ENCODE measurements at places on chromosomes 6 and 20.

DNA sequence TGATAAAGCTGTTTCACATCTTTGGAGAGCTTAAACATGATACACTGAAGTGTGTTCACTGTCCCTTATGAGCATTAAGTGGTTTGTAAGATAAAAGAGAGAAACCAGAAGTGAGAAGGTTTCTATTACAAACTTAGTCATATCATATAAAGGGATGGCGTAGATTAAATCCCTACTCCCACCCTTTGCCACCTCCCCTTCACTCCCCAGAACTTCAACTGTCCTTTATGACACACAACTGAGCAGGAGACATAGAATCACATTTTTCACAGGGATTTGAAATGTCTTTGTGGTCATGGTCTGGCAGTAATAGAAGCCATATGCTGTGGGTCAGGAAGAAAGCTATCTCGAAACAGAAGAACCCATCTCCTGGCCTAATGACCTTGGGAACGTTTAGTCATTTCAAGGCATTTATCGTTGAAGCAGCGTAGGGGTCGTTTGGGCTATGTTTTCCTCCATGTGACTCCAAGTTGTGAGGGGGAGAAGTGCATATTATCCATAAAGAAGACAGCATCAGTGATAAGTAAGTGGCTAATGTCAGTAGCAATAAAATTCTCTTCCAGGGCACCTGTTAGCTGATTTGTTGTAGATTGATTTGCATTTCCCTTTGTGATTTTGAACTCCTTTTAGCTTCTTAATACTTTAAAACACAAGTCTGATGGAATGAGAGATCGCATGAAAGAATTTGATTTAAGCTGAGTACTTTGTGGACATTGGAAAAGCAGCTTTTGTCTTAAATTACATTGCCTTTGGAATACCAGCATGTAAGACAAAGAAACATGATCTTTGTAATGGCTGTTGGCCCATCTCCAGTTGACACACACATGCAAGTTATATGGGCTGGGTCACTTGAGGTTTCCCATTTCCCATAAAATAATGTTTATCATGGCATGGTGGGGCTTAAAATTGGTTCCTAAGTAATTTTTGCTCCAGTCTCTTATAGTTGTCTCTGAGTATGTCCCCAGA lies 501.5 kb upstream of the FLRT3 start:
- no peak for DNase-seq

- DNase-seq: no peak
Observed at GRCh38 chr6:56683882-56684281, 41.2 kb upstream of the DST start.

- no peak for DNase-seq
Observed at GRCh38 chr6:43981363-43981990, 145.8 kb downstream of the MRPL14 start.

DNA sequence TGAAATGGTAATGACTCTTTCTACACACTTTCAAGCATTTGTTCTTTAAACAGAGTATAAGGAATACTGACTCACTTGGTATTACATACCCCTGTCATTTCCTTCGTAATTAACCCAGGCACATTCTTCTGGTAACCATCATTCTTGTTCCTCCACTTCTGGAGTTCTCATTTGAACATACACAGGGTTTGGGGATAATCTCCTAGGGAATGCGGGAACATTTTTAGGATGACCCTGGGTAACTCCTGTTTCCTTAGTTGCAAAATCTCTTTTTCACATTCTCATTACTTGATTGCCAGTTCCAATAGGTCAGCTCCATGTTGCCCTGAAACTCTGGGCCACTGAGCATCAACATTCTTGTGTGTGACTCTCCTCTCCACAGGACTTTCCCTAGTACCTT lies 51.5 kb upstream of the E2F3 start:
- no peak for DNase-seq

DNA sequence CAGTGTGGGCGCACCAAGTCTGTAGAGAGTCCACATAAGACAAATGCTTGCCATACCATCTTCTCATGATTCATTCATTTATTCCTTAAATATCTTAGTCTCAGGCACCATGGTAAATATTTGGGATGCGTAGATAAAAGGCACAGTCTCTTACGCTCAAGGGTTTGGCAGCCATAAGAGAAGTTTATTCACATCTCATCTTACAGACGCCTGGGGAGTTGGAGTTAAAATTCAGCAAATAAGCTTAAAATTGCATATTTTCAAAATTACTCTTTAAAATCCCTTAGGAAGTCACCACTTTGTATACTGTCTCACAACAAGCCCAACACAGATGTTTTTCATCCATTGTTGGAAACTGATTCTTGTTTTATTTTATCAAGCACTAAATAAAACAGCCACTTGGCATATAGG lies 363.3 kb downstream of the KIF16B start:
- DNase-seq: no peak

DNA sequence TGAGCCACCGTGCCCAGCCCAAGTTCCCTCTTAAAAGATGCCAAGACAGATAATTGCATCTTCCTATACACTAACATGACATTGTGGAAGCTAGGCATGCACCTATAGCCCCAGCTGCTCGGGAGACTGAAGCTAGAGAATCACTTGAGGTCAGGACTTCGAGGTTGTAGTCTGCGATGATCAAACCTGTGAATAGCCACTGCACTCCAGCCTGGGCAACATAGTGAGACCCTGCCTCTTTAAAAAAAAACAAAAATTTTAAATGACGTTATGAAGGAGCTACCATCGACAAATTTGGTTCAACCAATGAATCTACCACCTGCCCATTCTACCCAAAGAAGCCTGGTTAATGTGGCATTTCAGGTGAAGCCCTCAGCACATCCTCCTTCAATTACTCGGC lies 80.7 kb downstream of the TBC1D7 start:
- DNase-seq: no peak

All from NCI-H1092 (cell line).